RCC 7860 (cell line): ENCODE measurements at places on chromosomes 6 and 20.

DNA sequence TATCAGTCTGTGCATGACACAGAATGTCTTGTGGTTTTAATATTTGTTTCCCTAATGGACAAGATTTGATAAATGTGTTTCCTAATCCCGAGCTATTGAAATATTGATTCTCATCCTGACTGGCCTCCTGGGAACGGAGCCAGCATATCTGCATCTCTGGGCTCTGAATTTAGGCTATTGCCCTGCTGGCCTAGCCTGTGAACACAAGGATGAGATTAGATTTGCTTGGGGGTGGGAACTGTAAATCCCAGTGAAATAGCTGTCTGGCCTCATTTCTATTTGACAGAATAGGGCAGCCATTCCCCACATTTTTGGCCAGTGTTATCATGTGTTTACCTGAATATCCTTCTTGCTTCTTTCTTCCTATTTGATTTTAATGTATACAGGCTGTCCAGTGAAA, 198.4 kb upstream of the SOX4 start:
- no peak for DNase-seq

GRCh38 chr20:63687419-63688178, 8.9 kb upstream of the TNFRSF6B start:
- DNase-seq = no peak

GRCh38 chr6:25277857-25278256, 1.3 kb upstream of the CARMIL1 start:
- DNase-seq = no peak

DNA sequence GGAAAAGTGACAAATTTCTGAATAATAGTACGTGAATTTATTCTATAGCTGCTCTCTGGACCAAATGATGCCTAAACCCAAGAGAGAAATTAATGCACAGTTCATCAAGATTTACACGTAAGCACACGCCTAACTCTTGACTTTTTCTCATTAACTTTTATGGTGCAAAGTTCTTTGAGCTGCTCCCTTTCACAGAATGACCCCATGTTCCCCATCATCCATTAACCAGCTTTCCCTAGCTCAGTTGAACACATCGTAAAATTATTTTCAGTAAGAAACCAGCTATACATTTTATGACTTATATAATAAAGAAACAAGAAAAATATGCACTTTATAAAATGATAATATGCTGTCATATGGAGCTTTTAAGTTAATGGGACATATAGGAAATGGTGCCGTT, 54.3 kb downstream of the ID4 start:
- no peak for DNase-seq
